ENCODE measurements at places on chromosomes 4 and X. TPM values are rescaled to one million over a fixed set of nuclear protein-coding genes. Genes with fewer than 3 reads are reported as not detected.

DNA sequence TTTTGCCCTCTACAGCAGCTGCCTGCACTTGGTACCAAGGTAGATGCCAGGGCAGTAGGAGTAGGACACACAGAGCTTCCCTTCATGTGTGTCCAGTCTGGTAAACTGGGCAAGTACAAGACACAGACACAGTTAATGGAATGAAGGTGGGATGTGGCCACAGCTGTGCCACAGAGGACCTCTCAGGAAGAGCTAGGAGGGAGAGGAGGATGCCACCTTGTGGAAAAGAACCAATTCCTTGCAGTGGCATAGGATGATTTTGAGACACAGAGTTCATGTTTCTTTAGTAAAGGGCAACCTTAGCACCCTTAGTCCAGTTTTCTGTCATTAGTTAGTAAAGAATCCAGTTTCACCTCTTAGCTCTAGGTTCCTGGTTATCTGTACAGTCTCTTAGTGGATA is 36.3 kb upstream of the TBC1D14 start:
- peaks cover 10% of the 10 kb centered on the region for H3K36me3 ChIP-seq
- H3K27me3 ChIP-seq: no peaks in the 10 kb centered on the region
- DNase-seq: no peak
- no peaks in the 10 kb centered on the region for H3K4me1 ChIP-seq
- no peak overlapping the region for H3K4me3 ChIP-seq
- H3K27ac ChIP-seq: no peak overlapping the region

The PRSS12 gene
- 22.4 TPM for total RNA-seq

The SGCB gene
- 35.4 TPM for total RNA-seq

DNA sequence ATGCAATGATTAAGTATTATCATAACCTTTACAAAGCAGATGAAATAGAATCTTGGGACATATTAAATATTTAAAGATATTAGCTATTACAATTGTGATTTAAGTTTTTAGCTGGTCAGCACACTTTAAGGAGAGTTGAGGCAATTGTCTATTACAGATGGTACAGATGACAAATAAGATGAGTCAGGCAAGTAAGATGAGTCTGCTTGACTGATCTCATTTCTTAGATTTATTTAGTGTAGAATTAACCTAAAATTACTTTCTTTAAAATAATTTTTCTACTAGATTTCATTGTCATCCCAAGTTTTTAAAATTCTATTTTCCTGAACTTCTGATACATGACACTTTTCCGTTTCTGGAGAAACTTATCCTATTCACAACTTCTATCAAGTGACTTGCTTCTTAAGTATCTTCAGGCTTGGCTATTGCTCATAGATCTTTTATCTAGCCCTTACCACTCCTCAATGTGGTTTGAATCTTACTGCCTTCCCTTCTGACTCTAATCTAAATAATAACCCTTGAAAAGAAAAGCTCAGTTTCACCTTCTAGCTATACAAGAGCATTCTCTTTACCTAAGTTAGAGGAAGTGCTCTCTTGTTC is 32.9 kb downstream of the CXCL1 start:
- DNase-seq: no peak
- H3K36me3 ChIP-seq: no peaks in the 10 kb centered on the region
- H3K4me1 ChIP-seq: no peaks in the 10 kb centered on the region

The GAGE12H gene
- not detected for total RNA-seq

DNA sequence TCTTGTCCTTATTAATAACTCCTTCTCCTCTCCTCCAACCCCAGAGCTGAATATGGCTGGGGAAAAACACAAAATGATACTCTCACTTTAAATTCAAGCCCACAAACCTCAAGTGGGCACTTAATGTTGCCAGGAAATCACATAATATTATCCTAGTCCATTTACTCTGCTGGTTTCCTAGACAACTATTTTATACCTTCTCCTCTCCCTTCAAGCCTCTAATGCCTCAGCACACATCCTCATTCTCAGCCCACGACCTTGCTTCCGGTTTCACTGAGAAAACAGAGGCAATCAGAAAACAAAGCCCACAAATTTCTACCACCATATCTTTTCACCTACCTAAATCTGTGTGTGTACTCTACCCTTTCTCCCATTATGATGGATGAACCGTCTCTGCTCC is 12.1 kb upstream of the CLCN5 start:
- H3K36me3 ChIP-seq: no peaks in the 10 kb centered on the region
- no peak overlapping the region for H3K4me3 ChIP-seq
- H3K27me3 ChIP-seq: no peaks in the 10 kb centered on the region
- DNase-seq: no peak

GRCh38 chr4:2805712-2806389 is 13.0 kb downstream of the SH3BP2 start:
- H3K27ac ChIP-seq: peak overlapping the region; percentile 60
- no peaks in the 10 kb centered on the region for H3K36me3 ChIP-seq
- H3K4me3 ChIP-seq: no peak overlapping the region
- no peaks in the 10 kb centered on the region for H3K27me3 ChIP-seq
- peak; percentile 96 for DNase-seq

DNA sequence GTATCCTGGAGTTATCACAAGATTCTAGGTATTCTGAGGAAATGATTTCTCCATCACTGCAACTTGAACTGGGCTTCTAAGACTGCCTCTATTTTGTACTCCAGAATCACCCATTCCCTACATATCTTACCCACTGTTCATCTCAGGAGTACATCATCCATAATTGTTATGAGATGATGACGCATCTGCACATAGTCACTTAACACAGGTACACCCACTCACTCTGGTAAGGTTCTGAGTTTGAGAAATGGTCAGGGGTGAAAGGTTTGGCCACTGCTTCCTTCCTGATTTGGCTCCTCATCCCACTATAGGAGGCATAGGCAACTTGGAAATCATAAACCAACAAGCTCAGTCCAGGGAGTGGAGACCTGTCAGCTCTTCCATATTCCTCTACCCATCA is 143.9 kb downstream of the GLRA2 start:
- no peak overlapping the region for H3K4me3 ChIP-seq
- no peak for DNase-seq
- H3K27ac ChIP-seq: no peak overlapping the region
- no peaks in the 10 kb centered on the region for H3K27me3 ChIP-seq
- no peaks in the 10 kb centered on the region for H3K4me1 ChIP-seq

The MBNL3 gene
- 40.5 TPM for total RNA-seq

DNA sequence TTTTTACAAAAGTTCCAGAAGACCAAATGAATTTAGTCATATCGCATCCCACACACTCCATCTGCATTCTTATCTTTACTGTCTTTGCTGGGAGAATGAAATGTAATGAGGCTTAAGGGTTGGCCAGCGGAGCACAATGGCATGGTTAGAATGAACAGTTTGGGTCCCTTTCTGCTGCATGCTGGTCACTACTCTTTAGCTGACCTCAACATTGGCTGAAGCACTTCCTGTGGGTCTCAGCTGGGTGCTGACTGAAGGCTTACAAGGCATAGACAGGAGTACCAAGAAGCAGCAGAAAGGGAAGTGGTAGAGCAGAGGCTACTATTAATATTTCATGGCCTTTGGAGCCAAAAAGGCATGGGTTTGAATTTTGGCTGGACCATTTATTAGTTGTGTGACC is 159.4 kb upstream of the GPC4 start:
- no peak for DNase-seq
- H3K36me3 ChIP-seq: no peaks in the 10 kb centered on the region
- no peak overlapping the region for H3K27ac ChIP-seq
- H3K4me3 ChIP-seq: no peak overlapping the region
- H3K4me1 ChIP-seq: no peaks in the 10 kb centered on the region

- DNase-seq: no peak
- H3K27me3 ChIP-seq: no peaks in the 10 kb centered on the region
- no peak overlapping the region for H3K4me3 ChIP-seq
- no peak overlapping the region for H3K27ac ChIP-seq
- no peaks in the 10 kb centered on the region for H3K36me3 ChIP-seq
Measured at GRCh38 chrX:91080822-91081221, 353.8 kb upstream of the PABPC5 start.

DNA sequence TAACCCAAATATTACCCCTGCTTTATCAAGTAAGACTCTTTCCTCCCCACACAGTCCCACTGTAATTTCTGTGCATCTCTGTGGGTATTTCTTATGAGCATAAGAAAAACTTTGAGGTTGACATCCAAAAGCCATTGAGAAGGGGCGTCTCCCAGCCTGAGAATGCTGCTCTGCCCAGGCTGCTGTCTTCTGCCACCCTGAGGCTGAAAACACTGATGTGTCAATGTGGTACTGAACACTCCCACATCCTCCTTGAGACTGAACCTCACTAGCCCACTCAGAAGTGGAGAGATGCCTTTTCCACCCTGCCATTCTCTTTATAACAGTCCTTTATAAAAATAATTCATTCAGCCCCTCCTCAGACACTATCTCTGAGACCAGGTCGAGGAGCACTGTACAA is 120.8 kb downstream of the SMIM20 start:
- no peak for DNase-seq
- no peak overlapping the region for H3K27ac ChIP-seq
- no peak overlapping the region for H3K4me3 ChIP-seq
- H3K27me3 ChIP-seq: no peaks in the 10 kb centered on the region

The MSX1 gene
- total RNA-seq: 0.53 TPM

- DNase-seq: no peak
- no peaks in the 10 kb centered on the region for H3K4me1 ChIP-seq
- no peaks in the 10 kb centered on the region for H3K27me3 ChIP-seq
Measured at GRCh38 chr4:83851261-83852084, 315.6 kb downstream of the GPAT3 start.

The RRH gene
- not detected for total RNA-seq

The BMP3 gene
- 33.4 TPM for total RNA-seq

The OPRPN gene
- not detected for total RNA-seq

The UGT2A3 gene
- total RNA-seq: 36.5 TPM

The CSAG1 gene
- total RNA-seq: not detected

The ETDB gene
- total RNA-seq: not detected

GRCh38 chrX:129958083-129958465 is 24.4 kb upstream of the BCORL1 start:
- no peaks in the 10 kb centered on the region for H3K4me1 ChIP-seq
- no peaks in the 10 kb centered on the region for H3K36me3 ChIP-seq
- no peak for DNase-seq
- no peaks in the 10 kb centered on the region for H3K27me3 ChIP-seq

The SPANXN4 gene
- not detected for total RNA-seq

DNA sequence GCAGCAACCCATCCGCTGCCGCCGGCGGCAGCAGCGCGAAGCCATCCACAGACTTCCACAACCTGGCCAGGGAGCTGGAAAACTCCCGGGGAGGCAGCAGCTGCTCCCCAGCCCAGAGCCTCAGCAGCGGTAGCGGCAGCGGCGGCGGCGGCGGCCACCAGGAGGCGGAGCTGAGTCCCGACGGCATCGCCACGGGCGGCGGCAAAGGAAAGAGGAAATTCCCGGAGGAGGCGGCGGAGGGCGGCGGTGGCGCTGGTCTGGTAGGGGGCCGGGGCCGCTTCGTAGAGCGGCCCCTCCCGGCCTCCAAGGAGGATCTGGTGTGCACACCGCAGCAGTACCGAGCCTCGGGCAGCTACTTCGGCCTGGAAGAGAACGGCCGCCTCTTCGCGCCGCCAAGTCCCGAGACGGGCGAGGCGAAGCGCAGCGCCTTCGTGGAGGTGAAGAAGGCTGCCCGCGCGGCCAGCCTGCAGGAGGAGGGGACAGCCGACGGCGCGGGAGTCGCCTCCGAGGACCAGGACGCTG is 4.9 kb downstream of the PRDM8 start:
- H3K27me3 ChIP-seq: peaks cover 23% of the 10 kb centered on the region
- peak overlapping the region; percentile 73 for H3K27ac ChIP-seq
- no peaks in the 10 kb centered on the region for H3K4me1 ChIP-seq
- H3K36me3 ChIP-seq: no peaks in the 10 kb centered on the region
- peak overlapping the region; percentile 58 for H3K4me3 ChIP-seq

DNA sequence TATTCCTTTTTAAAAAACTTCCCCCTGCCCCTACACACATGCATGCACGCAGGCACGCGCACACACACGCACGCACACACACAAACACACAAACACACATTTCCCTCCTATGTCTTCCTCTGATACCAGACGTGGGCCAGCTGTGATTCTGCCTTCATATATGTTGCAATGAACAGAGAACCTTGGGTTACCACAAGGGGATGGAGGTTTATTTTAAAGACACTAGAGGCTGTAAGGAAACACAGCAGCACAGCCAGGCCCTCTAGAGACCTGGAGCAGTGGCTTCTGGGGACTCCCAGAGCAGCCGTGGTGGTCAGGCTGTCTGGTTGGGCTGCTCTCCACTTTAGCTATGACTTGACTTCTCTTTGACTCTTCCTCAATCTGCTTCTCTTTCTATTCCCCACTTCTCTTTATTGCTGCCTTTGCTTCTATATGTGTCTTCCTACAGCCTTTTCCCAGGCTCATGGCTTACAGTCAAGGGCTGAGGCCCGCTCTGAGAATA is 3.2 kb upstream of the TLR10 start:
- no peak overlapping the region for H3K4me3 ChIP-seq
- H3K4me1 ChIP-seq: no peaks in the 10 kb centered on the region
- no peak overlapping the region for H3K27ac ChIP-seq
- no peak for DNase-seq

The APOOL gene
- total RNA-seq: 22.3 TPM

- no peak for DNase-seq
- no peaks in the 10 kb centered on the region for H3K27me3 ChIP-seq
Measured at GRCh38 chr4:88009871-88010270, 2.4 kb downstream of the PKD2 start.

DNA sequence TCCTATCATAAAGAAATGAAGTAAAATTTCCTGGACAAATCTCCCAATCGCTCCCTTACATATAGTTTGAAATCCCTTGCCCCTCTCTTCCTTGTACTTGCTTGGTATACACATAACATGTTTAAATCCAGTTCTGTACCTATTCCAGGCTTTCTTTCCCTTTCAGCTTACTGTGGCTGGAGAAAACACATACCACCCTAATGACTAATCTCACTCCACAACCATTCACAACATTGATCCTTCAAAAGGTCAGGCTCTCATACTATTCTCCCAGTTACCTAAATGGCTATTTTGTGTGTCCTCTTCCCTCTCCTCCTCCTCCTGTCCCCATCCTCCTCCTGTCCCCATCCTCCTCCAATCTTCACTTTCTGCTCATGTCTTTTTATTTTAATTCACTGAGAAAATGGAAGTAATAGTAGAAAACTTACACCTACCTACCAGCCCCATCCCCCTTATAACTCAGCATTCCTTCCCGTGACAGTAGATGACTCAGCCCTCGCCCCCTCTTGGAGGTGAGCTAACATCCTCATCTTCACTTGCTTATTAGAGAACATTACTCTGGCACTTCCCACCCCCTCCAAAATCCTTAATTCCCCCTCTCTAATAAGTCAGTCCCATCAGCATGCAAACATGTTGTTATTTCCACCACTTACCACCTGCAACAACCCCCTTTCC is 77.5 kb downstream of the IL15 start:
- no peak overlapping the region for H3K27ac ChIP-seq
- H3K4me3 ChIP-seq: no peak overlapping the region
- H3K4me1 ChIP-seq: no peaks in the 10 kb centered on the region
- no peak for DNase-seq
- no peaks in the 10 kb centered on the region for H3K27me3 ChIP-seq
- no peaks in the 10 kb centered on the region for H3K36me3 ChIP-seq
